ENCODE measurements at places on chromosomes 6 and 20. TPM values are rescaled to one million over a fixed set of nuclear protein-coding genes. Genes with fewer than 3 reads are reported as not detected.

GRCh38 chr6:56595490-56596122, 47.1 kb downstream of the DST start:
- peak; percentile 56 for DNase-seq

DNA sequence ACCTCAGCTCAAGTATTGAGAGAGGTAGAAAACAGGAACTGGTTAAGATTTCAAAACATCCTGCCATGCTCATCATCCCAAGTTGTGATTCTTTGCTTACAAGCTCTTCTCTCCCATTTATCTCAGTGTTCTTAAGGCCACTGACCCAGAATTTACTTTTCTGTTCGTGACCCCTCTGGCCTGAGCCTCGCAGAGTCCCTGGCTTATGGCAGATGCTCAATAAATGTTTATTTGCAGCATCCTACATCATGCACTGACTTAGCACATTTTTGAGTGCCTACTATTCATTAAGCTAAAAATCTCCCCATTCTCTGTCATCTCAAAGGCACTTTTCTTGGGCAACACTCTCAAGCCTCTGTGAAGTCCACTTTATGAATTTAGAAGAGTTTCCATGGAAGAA, 33.4 kb upstream of the MC3R start:
- no peak for DNase-seq

DNA sequence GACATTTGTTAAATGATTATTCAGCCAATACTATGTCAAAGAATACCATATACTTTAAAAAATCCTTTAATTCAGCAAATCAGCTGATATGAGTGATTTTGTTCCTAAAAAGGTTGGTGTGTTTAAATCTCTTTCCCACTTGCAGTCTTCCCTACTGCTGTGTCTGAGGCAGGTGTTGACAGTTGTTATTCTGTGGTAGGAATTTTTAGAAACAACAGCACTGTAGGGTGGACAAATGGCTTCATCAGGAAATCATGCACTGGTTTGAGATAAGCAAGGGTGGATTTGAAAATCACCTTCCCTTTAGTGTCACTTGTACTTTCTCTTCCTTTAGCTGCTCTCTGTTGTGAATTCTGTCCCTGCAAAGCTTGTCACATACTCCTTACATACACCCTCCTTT, 213.7 kb upstream of the SGK1 start:
- no peak for DNase-seq

DNA sequence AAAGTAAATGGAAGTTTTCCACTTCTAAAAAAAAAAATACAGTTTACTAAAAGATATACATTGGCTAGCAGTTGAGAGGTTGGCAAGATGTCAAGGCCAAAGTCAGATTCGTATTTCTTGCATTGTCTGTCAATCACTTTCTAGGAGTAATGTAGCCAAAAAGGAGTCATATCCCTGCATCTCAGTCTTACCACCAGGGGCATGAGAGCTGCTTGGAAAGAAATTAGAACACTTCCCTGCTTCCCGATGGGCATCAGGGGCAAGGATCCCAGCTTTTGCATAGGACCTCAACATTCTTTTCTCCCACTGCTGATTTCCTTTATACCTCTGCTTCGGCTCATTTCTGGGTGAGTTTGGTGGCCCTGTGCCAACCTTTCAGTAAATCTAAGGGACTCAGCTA, 581.0 kb upstream of the MAP3K7 start:
- no peak for DNase-seq

DNA sequence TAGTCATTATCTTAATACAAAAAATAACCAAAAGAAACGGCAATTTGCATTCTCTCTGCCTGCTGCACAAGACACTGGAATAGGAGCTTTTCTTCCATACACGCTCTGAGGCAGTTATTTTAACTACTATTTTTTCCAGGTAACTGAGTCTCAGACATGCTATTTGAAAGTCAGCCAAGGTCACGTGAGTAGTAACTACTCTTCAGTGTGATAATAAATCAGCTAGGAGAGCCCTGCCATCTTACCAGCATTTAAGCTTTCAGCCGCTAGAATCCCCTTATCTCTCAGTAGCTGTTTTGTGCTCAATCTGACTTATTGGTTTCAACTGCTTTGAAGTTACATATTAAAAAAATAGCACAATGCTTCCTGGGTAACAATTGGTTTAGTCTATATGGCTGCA, 84.5 kb downstream of the NRN1 start:
- DNase-seq: no peak

The GPLD1 gene
- total RNA-seq: 0.15 TPM

The SCRT2 gene
- total RNA-seq: not detected

The HEBP2 gene
- 9.2 TPM for total RNA-seq

The CDH22 gene
- not detected for total RNA-seq

The TCF21 gene
- not detected for total RNA-seq
